ENCODE measurements at places on chromosomes 4 and X. TPM values are rescaled to one million over a fixed set of nuclear protein-coding genes. Genes with fewer than 3 reads are reported as not detected.

The CXorf49 gene
- total RNA-seq: not detected

The GUCY1B1 gene
- 0.26 TPM for total RNA-seq

The SAGE1 gene
- not detected for total RNA-seq

The DDIT4L gene
- 0.76 TPM for total RNA-seq

The IGFBP7 gene
- total RNA-seq: not detected

DNA sequence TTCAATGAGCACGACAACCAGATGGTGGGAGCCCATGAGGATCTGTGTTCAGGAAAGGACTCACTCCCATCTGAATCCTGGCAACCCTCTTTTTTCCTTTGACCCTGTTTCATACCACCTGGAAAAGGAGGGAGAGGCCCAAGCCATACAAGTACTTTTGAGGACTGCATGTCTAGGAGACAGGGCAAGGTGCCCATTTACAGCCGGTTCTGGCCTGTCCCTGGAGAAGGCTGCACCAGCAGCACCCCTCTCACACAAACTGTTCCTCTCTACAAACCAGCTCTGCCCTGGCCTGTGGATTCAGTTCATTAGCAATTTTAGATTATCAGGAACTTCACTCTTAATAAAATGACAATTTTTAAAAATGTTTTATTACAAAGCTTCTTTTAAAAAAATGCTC, 57.5 kb downstream of the HADH start:
- peaks cover 73% of the 10 kb centered on the region for H3K4me1 ChIP-seq
- H3K27ac ChIP-seq: no peak overlapping the region
- H3K27me3 ChIP-seq: no peaks in the 10 kb centered on the region

GRCh38 chrX:46710927-46711623, 47.8 kb downstream of the SLC9A7 start:
- H3K27ac ChIP-seq: peak overlapping the region; percentile 90
- no peak overlapping the region for H3K4me3 ChIP-seq
- peaks cover 73% of the 10 kb centered on the region for H3K4me1 ChIP-seq
- no peaks in the 10 kb centered on the region for H3K27me3 ChIP-seq
- H3K36me3 ChIP-seq: peaks cover 16% of the 10 kb centered on the region
- no peak for DNase-seq

DNA sequence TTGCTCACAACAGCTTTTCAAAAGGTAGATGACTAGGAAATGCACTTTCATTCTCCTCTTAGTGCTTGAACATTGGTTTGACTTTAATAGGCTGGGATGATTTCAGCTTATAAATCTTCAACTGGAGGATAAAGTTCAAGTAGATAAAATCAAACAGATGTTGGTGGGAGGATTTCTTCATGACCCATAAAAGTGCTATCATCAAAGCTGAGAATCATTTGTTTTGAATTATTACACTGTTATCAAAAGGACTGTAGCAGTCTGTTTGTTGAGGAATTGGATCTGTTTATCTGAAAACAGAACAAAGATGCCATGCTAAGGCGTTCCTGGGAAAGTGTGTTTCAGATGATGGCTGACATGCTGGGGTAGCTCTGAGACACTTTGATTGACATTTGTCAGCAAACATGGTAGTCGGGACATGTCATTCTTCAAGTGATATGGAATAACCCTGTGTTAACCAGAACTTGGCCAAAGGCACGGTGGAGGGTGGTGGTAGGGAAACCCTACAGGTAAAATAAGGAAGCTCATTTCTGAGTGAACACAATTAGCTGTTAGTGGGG, 304.0 kb upstream of the PITX2 start:
- no peak overlapping the region for H3K27ac ChIP-seq
- H3K4me1 ChIP-seq: no peaks in the 10 kb centered on the region
- H3K27me3 ChIP-seq: no peaks in the 10 kb centered on the region
- no peaks in the 10 kb centered on the region for H3K36me3 ChIP-seq

DNA sequence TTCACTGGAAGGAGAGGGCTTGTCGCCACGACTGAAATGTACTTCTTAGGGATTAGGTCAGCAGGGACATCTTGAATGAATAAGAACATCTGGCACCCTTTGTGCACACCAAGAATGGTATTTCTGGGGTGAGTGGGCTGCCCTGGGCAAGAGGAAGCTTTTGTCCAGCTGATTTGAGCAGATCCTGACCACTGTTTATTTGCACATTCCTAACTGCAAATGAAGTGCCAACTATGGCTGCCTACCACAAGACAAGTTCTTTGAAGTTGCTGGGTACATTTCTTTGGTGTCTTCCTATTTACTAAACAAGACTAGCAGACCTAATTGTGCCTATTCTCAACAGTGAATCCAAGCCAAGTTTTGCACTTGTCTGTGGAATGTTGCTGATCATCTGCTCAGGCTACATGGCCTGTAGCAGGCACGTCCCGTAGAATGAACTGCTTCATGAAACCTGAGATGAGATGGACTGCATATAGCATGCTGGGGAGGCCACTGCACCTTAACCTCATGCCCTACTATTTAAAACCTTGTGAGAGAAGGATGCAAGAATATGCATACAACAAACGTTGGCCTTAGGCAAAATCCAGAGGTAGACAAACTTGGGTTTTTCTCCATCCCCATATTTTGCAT, 45.0 kb downstream of the PIR start:
- H3K36me3 ChIP-seq: peaks cover 4% of the 10 kb centered on the region
- H3K27me3 ChIP-seq: no peaks in the 10 kb centered on the region
- no peak overlapping the region for H3K4me3 ChIP-seq
- H3K27ac ChIP-seq: no peak overlapping the region

DNA sequence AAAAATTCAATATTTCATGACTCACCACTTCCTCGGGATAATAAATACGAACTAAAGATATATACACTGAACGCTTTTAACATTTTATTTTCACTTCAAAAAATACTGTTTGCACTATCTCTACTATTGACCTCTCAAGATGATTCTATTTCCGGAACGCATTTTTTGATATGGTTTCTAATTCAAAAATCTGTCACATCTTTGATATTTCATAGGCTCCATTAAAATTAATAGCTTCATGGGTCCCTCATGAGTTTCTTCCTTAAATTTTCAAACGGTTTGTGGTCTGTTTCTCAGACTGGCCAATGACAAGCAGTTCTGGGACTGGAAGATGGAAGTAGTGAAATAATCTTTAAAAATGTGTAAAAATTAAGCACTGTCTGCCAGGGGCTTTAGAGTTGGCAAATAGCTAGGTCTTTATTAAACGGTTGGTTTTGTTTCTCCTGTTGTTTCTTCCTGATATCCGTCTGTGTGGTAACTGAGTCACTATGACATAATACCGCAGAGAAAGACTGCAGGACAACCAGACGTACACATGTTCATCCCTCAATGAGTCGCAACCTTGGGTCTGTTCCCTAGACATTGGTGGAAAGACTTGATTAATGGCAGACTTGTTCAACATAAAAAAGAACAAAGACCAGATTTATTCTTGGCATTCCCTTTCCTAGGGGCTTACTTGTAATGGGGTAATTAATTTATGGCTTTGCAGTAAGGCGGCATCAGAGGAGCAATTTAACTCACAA, 133.8 kb downstream of the PALLD start:
- no peak overlapping the region for H3K27ac ChIP-seq
- H3K4me3 ChIP-seq: no peak overlapping the region
- peaks cover 16% of the 10 kb centered on the region for H3K4me1 ChIP-seq
- no peak for DNase-seq

GRCh38 chr4:44446801-44447562, 1.6 kb downstream of the KCTD8 start:
- peaks cover 53% of the 10 kb centered on the region for H3K27me3 ChIP-seq
- peaks cover 5% of the 10 kb centered on the region for H3K4me1 ChIP-seq
- DNase-seq: no peak
- H3K4me3 ChIP-seq: peak overlapping the region; percentile 37
- H3K36me3 ChIP-seq: peaks cover 3% of the 10 kb centered on the region

- no peak overlapping the region for H3K4me3 ChIP-seq
- no peak overlapping the region for H3K27ac ChIP-seq
- H3K36me3 ChIP-seq: peaks cover 24% of the 10 kb centered on the region
- H3K4me1 ChIP-seq: peaks cover 13% of the 10 kb centered on the region
- DNase-seq: no peak
- H3K27me3 ChIP-seq: no peaks in the 10 kb centered on the region
Measured at GRCh38 chr4:6971536-6972374, 62.1 kb downstream of the TBC1D14 start.

- no peak overlapping the region for H3K4me3 ChIP-seq
- no peaks in the 10 kb centered on the region for H3K27me3 ChIP-seq
- H3K4me1 ChIP-seq: no peaks in the 10 kb centered on the region
- H3K36me3 ChIP-seq: no peaks in the 10 kb centered on the region
- no peak for DNase-seq
Measured at GRCh38 chrX:80602036-80602860, 182.0 kb downstream of the TENT5D start.

GRCh38 chr4:10671366-10671765, 13.2 kb downstream of the CLNK start:
- H3K36me3 ChIP-seq: peaks cover 3% of the 10 kb centered on the region
- H3K27me3 ChIP-seq: no peaks in the 10 kb centered on the region
- peaks cover 35% of the 10 kb centered on the region for H3K4me1 ChIP-seq
- peak; percentile 42 for DNase-seq
- H3K27ac ChIP-seq: peak overlapping the region; percentile 78

DNA sequence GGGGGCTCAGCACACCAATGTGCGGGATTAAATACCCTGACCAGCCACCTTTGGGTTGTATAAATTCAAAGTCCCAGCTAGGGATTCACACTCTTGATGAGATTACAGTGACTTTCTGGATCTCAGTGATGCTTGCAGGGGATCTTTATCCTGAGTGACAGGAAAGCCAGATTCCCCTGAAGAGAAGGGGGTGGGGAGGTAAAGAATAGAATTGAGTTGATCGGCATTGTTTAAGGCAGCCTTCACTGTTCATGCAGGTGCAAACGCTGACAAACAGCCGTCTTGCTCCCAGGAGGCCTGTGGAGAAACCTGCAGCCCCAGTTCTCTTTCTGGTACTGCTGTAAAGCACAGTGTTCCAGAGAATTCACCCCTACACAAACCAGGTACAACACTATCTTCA, 19.0 kb downstream of the CXXC4 start:
- no peaks in the 10 kb centered on the region for H3K4me1 ChIP-seq
- no peak overlapping the region for H3K27ac ChIP-seq
- DNase-seq: no peak
- no peaks in the 10 kb centered on the region for H3K27me3 ChIP-seq

DNA sequence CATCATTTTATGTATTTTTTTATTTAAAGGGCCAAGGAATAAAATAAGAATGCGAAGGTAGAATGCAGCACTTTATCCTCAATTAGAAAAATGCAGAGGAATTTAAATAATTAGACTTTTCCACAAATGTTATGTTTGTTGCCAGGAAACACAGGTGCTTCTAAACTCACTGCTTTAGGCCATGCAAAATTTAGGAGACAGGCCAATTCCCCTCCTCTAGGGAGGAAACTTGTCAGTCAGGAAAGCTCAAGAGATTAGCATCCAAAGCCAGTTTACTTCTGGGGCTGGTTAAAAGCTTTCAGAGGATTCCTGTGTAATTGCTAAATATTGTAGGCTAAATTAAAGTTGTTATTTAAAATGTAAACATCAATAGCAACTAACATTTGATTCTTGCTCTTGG, 124.5 kb downstream of the DMD start:
- no peaks in the 10 kb centered on the region for H3K36me3 ChIP-seq
- no peaks in the 10 kb centered on the region for H3K4me1 ChIP-seq
- no peaks in the 10 kb centered on the region for H3K27me3 ChIP-seq

DNA sequence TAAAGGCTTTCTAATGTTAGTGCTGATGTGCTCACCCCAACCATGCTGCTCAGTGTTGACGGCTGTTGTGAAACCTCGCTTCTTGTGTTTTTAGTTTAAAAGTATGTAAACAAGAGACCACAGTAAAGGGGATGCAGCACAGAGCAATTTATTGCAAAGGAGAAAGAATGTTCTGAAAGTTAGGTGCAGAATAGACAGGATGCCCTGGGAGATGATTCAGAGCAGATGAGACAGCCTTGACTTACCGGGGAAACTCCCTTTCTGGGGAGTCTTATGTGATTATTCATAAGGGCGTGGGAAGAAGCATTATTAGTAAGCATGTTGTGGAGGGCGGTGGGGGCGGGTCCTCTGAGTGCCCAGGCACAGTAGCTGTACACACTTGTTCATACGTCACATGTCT, 47.7 kb downstream of the EVC start:
- H3K27me3 ChIP-seq: no peaks in the 10 kb centered on the region
- H3K4me3 ChIP-seq: no peak overlapping the region
- DNase-seq: peak; percentile 17
- H3K27ac ChIP-seq: peak overlapping the region; percentile 58

GRCh38 chr4:84319124-84319523, 180.0 kb downstream of the NKX6-1 start:
- no peak overlapping the region for H3K4me3 ChIP-seq
- no peak overlapping the region for H3K27ac ChIP-seq
- no peaks in the 10 kb centered on the region for H3K27me3 ChIP-seq

GRCh38 chr4:129581305-129581704, 485.4 kb downstream of the C4orf33 start:
- H3K36me3 ChIP-seq: no peaks in the 10 kb centered on the region
- H3K27me3 ChIP-seq: no peaks in the 10 kb centered on the region
- DNase-seq: no peak
- H3K27ac ChIP-seq: no peak overlapping the region

DNA sequence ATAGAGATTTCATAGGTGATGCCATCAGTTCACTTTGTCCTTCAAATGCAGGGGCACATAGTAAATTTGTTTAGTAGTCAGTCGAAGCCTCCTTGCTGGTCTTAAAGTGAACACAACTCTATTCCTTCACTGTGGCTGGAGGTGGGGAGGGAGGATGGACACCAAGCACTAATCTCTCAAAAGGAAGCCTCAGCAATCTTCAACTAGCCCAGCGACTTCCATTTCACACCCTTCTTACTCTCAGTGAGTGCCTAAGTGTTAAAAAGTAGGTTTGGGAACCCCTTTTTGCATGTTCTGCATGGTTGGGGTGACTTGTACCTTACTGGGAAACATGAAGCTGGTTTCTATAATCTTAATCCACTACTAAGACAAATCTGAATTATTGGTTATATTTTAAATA, 96.0 kb upstream of the GUCY1A1 start:
- no peaks in the 10 kb centered on the region for H3K27me3 ChIP-seq
- no peaks in the 10 kb centered on the region for H3K36me3 ChIP-seq
- no peak for DNase-seq
- H3K27ac ChIP-seq: no peak overlapping the region
- H3K4me1 ChIP-seq: no peaks in the 10 kb centered on the region

DNA sequence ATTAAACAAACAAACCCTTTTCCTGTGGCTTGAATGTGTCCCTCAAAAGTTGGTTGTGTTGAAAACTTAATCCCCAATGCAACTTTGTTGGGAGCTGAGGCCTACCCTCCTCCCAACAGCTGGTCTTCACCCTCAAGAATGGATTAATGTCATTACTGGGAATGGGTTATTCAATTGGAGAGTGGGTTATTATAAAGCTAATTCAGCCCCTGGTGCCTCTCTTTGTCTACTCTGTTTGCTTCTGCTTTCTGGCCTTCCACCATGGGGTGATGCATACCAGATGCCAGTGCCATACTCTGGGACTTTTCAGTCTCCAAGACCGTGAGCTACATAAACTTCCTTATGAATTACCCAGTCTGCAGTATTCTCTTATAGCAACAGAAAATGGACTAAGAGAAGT, 706.5 kb downstream of the CCSER1 start:
- no peaks in the 10 kb centered on the region for H3K36me3 ChIP-seq
- no peaks in the 10 kb centered on the region for H3K27me3 ChIP-seq
- H3K4me3 ChIP-seq: no peak overlapping the region
- no peaks in the 10 kb centered on the region for H3K4me1 ChIP-seq
